ENCODE measurements at places on chromosomes 13 and 19.

DNA sequence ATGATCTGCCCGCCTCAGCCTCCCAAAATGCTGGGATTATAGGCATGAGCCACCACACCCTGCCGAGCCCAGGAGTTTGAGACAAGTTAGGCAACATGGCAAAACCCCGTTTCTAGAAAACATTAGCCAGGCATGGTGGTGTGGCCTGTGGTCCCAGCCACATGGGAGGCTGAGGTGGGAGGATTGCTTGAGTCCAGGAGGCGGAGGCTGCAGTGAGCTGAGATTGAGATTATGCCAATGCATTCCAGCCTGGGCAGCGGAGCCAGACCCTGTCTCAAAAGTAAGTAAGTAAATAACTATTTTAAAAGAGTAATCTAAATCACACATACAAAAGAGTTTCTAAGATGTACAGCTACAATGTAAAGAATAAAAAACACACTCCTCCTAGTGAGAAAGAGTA, 41.9 kb downstream of the SKA3 start:
- DNase-seq, result no peak

- no peak for DNase-seq
These were observed 75.0 kb upstream of the FLT1 start for GRCh38 chr13:28569886-28570285.

GRCh38 chr13:48653472-48653939, at the start of gene CYSLTR2:
Gene CYSLTR2 (plus strand): TSS chr13:48653929. CDS start chr13:48706818, 52,889 bp downstream.
- DNase-seq, result no peak

DNA sequence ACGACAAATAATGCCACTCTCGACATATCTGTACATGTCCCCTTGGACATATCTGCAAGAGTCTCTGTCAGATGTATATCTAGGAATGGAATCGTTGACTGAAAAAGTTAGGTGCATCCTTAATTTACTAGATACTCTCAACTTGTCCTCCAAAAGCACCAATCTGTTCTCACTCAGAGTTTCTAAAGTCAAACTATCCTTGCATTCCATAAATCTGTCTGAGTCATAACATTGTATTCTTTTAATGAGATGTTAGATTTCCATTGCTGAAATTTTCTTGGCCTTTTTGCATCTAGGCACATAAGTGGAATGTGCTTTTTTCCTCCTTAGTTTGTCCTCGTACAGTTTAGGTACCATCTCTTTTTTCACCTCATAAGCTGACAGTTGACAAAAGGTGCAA, 139.8 kb downstream of the PTPRS start:
- no peak for DNase-seq

- no peak for DNase-seq
These were observed 83.6 kb upstream of the PDCD5 start for GRCh38 chr19:32497391-32497790.

DNA sequence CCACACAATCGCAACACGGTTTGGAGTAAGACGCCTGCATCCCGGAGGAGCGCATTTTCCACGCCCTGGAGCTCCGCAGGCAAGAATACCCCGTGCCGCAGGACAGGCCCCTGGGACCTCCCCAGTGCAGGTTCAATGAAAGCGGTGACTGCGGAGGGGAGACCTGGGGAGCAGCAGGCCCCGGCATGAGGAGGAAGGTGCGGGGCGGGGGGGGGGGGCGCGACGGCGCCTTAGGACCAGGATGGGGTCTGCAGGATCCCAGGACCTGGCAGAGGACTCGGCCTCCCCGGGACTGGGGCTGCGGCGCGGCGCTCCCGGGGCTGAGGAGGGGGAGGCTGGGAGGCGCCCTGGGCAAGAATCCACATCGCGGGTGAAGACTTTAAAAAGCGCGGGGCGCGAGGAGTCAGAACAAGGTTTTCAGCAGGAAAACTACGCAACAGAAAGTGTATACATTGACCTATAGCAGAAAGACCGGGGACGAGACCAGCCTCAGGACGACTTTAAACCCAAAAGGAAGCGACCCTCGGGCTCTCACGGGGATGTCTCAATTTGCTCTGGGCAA, 432 bp downstream of the ZNF611 start:
- no peak for DNase-seq

Measured in stimulated activated CD8-positive, alpha-beta memory T cell treated with anti-CD3 and anti-CD28 coated beads, Interleukin-4, amount 100 ng/mL, for 1 hour (primary cell).